Stimulated activated CD4-positive, alpha-beta T cell treated with anti-CD3 and anti-CD28 coated beads, Interleukin-1b, Interleukin-23, amount 100 ng/mL, for 24 hours (primary cell): ENCODE measurements at places on chromosomes 5 and 9.

DNA sequence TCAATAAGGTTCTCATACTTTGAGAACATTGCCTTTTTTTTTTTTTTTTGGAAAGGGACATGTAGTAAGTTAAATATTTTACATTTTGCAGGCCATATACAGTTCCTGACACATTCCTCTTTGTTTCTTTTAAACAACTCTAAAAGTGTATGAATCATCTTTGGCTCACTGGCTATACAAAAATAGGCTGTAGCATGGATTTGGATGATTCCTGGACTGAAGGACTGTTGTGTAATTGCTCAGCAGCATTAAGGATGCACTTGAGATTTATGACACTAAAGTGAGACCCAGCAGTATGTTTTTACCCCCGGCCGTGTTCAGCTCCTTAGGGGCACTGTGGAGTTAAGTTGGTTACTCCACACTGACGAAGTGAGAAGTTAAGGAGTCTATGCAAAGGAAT is 41.3 kb downstream of the VPS13A start:
- DNase-seq: no peak

GRCh38 chr5:95422838-95423237 is 31.7 kb downstream of the FAM81B start:
- DNase-seq: no peak

DNA sequence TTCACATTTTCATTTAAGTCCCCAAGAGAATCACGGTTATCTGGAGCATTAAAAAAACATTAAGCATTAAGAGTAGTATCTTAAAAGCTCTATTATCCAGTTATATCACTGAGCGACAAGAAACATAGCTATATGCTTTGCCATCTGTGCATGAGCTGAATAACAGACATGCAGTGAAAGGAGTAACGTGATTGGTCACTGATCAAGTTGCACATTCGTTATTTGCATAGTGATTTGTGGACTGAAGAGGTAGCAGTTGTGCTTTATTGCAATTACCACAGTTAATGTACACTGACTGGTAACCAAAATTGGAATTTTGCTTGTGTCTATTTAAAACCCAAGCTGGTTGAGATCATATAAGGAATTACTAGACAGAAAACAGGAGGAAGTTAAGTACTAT is 107.4 kb downstream of the MCTP1 start:
- no peak for DNase-seq

DNA sequence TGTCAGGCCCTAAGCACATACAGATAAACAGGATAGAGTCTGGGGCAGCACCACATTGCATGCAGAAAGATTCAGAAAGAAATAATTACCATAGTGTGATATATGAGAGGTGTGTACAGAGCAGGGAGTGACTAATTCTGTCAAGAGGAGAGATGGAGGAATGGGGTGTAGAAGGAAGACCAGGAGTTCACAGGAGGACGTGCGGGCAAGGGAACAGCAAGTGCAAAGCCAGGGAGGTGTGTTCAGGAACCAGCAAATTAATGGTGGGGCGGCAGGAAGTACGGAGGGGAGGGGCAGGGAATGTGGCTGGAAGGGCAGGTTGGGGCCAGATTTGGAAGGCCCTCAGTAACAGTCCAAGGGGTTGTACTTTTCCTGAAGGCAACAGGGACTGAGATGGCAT is 17.4 kb downstream of the EGR1 start:
- DNase-seq: no peak

- DNase-seq: no peak
Observed at GRCh38 chr5:37211661-37212060, 37.5 kb downstream of the CPLANE1 start.

GRCh38 chr5:136066661-136067271 is 38.0 kb downstream of the TGFBI start:
- no peak for DNase-seq

DNA sequence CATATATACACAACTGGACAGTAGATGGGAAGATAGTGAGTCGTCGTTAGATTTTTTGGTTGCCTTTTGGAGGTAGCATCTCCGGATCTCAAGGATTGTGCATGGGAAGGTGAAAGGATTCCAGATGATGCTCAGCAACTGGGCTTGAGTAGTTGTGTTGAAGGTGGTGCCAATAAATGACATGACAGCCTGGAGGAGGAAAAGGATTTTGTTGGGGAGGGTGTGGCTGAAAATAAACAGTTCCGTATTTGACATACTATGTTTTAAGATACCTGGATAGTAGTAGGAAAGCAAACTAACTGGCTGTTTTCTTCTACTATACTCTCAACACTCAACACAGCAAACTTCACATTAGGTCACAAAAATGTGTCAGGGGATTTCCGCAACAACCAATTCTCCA is 62.4 kb downstream of the SREK1 start:
- no peak for DNase-seq

- DNase-seq: no peak
Observed at GRCh38 chr9:35907711-35908503, 1.4 kb upstream of the SPAAR start.

- DNase-seq: no peak
Observed at GRCh38 chr5:127705120-127705892, 2.1 kb downstream of the CCDC192 start.

- no peak for DNase-seq
Observed at GRCh38 chr9:76818271-76818670, 54.0 kb downstream of the PCA3 start.

DNA sequence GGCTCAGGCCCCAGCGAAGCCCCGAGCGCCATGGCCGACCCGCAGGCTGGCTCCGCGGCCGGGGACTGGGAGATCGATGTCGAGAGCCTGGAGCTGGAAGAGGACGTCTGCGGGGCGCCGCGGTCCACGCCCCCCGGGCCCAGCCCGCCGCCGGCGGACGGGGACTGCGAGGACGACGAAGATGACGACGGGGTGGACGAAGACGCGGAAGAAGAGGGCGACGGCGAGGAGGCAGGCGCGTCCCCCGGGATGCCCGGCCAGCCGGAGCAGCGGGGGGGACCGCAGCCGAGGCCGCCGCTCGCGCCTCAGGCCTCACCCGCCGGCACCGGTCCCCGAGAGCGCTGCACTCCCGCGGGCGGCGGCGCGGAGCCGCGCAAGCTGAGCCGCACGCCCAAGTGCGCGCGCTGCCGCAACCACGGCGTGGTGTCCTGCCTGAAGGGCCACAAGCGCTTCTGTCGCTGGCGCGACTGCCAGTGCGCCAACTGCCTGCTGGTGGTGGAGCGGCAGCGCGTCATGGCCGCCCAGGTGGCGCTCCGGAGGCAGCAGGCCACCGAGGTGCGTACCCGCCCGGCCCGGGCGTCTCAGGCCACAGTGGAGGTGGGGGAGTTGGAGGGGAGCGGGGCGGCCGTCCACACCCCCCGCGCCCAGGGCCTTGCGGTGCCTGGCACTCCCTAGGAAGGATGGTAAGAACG is 1.6 kb downstream of the DMRT2 start:
- DNase-seq: peak; percentile 34

- no peak for DNase-seq
Observed at GRCh38 chr9:114378016-114378415, 9.8 kb downstream of the AKNA start.

DNA sequence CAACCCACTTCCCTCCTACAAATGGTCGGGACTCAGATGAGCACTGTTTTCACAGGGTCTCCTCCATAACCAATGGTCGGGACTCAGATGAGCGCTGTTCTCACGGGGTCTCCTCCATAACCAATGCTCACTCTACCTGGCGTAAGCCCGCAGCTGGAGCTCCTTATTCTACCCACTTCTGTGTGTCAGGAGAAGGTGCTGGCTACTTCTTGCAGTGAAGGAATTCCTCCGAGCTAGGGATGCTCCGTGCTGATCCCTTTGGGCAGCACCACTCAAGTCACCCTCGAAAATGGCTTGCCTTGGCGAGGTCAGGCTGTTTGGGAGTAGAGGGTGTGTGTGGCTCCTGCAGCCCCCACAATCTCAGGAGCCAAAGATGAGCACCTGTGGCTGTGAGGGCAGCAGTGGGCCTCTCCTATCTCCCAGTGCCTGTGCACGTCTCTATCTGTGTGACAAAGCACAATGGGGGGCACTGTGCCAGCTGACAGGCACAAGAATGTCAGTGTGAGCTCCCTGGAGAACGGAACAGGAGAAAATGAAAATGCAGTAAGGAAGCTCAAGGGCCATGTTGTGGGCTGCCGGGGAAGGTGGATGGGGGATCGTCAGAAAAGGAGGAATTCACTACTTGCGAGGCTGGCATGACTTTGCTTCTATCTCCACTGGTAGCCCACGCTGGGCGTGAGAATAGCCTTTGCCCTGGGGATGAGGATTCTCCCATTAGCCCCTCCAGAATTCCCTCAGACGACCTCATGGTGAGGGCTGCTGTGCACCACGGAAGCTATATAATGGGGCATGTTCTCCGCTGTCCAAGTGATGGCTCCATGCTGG is 3.9 kb upstream of the BTNL9 start:
- DNase-seq: no peak

GRCh38 chr9:8857926-8858595 is 1058.5 kb upstream of the DMAC1 start:
- DNase-seq: no peak

DNA sequence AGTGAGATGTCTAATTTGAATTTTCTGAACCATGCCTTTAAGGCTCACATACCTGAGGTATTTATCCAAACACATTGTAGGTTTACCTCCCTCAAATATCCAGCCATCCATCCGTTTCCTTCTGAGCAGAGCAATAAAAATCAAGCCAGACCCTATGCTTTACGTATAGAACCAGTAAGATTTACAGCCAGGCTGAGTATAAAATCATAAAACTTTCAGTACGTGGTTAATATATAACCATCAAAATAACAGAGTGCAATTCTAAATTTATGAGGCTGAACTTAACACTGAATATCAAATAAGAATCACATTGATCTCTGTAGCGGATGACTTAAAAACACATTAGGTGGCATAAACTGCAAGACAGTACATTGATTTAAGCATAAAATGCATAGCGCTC is 877.9 kb upstream of the WWC1 start:
- DNase-seq: no peak

- DNase-seq: no peak
Observed at GRCh38 chr9:30673132-30673531, 1711.3 kb upstream of the ACO1 start.

DNA sequence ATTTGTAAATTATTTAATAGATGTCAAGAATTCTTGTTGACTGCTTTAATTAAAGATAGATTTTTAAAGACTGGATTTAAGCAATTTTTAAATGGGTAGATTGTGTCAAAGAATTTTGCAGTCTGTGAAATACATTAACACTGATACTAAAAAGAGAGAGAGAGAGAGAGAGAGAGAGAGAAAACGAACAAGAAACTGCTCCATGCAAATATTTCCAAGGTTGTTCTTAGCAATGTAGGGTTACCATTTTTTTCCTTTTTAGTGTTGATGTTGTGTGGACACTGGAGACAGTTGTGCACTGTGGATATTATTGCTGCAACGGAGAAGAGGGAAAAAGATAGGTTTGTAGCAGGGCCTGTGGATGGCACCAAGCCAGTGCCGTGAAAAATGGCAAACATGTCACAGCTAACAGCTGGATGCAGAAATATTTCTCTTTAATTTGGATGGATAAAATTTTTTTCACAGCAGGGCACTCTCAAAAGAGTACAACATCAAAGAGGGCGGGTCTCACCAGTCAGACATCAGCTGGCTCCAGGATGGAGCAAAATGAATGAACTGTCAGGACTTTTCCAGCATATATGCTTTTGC is 58.2 kb downstream of the PRDM6 start:
- no peak for DNase-seq

DNA sequence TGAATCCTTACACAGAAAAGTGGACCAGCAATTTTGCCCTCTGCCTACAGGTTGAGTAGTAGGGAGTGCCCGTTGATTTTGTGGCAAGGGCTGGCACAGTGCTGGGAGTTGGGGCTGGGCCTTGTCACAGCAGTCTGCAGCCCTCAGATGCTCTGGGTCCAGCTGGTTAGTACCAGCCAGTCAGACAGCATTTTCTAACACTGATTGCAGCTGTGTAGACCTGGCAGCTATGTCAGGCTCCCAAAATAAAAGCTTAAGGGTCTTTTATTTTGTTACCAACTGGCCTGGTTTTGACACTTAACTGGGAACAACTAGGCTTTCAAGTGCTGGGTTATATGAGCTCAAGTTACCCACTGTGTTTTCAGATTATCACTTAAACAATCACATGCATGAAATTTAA is 57.7 kb downstream of the MAT2B start:
- DNase-seq: no peak

- no peak for DNase-seq
Observed at GRCh38 chr5:139104577-139105276, 93.4 kb downstream of the SIL1 start.
